Bronchus fibroblast of lung (primary cell): ENCODE measurements at places on chromosomes 4 and X. TPM values are rescaled to one million over a fixed set of nuclear protein-coding genes. Genes with fewer than 3 reads are reported as not detected.

Gene GRIA3
- 0.15 TPM in 1 of 2 replicates, not detected in the other for total RNA-seq

Gene FGF5
- 4.9 and 7.4 TPM in 2 replicates for total RNA-seq

Gene HTT
- 15.0 and 16.0 TPM in 2 replicates for total RNA-seq

Gene TRIM2
- total RNA-seq = 21.1 and 26.1 TPM in 2 replicates

Gene VEGFC
- 23.2 and 27.1 TPM in 2 replicates for total RNA-seq

Gene SSX2
- total RNA-seq = not detected in 2 replicates

Gene ETDA
- total RNA-seq = not detected in 2 replicates

Gene FRG2
- total RNA-seq = not detected in 2 replicates

Gene PHOX2B
- total RNA-seq = not detected in 2 replicates

Gene CT83
- total RNA-seq = not detected in 2 replicates

Gene TCEAL3
- total RNA-seq = 12.3 and 25.6 TPM in 2 replicates

Gene TEX11
- total RNA-seq = not detected in 2 replicates

Gene PLP1
- under 0.01 and 1.5 TPM in 2 replicates for total RNA-seq

Gene CC2D2A
- total RNA-seq = 25.9 TPM in 2 replicates

Gene SEC24B
- 14.0 and 16.5 TPM in 2 replicates for total RNA-seq

Gene SSR4
- total RNA-seq = 187 and 269 TPM in 2 replicates

Gene RIPPLY1
- not detected in 2 replicates for total RNA-seq

Gene GAGE1
- not detected in 2 replicates for total RNA-seq

Gene POU3F4
- total RNA-seq = not detected in 2 replicates

Gene MTNR1A
- total RNA-seq = not detected in 2 replicates

Gene RASL11B
- 0.17 and 0.59 TPM in 2 replicates for total RNA-seq

Gene PHEX
- 0.45 and 0.50 TPM in 2 replicates for total RNA-seq

Gene ANXA10
- total RNA-seq = 0.30 and 0.50 TPM in 2 replicates

Gene CYTL1
- total RNA-seq = 0.34 and 1.5 TPM in 2 replicates

Gene PRDM8
- 5.2 and 6.1 TPM in 2 replicates for total RNA-seq

Gene MAOB
- under 0.01 and 0.17 TPM in 2 replicates for total RNA-seq

Gene RNF128
- 0.17 and 0.45 TPM in 2 replicates for total RNA-seq

Gene IL9R
- total RNA-seq = not detected in 2 replicates

Gene RTL9
- 0.17 and 0.30 TPM in 2 replicates for total RNA-seq

Gene NEXMIF
- total RNA-seq = not detected in 2 replicates

Gene CYBB
- not detected in 2 replicates for total RNA-seq

Gene RENBP
- 0.30 and 0.84 TPM in 2 replicates for total RNA-seq

Gene PNMA6F
- total RNA-seq = not detected in 2 replicates

Gene GPR78
- total RNA-seq = under 0.01 TPM in 1 of 2 replicates, not detected in the other

Gene SH3TC1
- 3.5 and 4.2 TPM in 2 replicates for total RNA-seq

Gene RHOXF2
- not detected in 2 replicates for total RNA-seq

Gene SEC31A
- total RNA-seq = 143 and 162 TPM in 2 replicates

Gene TRMT44
- total RNA-seq = 11.9 and 13.2 TPM in 2 replicates

Gene SLC25A4
- total RNA-seq = 9.6 and 12.0 TPM in 2 replicates

Gene GPAT3
- 2.4 and 3.2 TPM in 2 replicates for total RNA-seq

Gene WDR17
- total RNA-seq = 1.3 and 3.0 TPM in 2 replicates

Gene GYPE
- 0.74 and 0.84 TPM in 2 replicates for total RNA-seq

Gene COX7B2
- total RNA-seq = not detected in 2 replicates

Gene TMEM271
- total RNA-seq = not detected in 2 replicates

Gene GABRG1
- total RNA-seq = not detected in 2 replicates
